SHP77 (cell line): ENCODE measurements at places on chromosomes 2 and 18.

DNA sequence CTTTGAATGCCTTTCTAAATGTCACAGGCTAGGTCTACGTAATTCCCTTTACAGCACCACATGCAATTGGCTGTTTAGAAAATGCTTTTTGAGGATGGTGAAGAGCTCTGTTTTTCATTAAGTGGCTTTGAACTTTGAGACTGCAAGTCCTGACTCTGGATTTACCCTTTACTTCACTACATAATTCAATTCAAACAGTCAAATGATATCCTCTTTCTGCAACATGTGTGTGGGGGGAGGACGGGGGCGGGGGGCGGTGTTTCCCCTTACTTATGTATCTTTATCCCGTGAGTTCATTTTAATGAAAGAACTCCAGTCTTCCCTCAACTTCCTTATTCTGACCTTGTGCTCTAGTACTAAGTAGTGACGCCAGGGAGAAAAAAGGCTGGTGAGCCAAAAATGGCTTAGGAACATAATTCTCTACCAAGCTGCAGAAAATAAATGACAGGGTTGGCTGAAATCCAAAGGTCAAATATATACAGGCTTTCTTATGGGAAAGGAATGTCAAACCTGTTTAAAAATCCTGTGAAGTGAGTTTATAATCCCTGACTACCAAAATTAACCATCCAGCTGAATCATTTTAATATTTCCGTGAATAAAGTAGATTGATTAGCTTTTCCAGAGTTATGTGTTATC is 119.6 kb downstream of the SLC8A1 start:
- no peak for DNase-seq

- no peak for DNase-seq
Measured at GRCh38 chr2:47006374-47007222, 91.0 kb upstream of the MCFD2 start.

DNA sequence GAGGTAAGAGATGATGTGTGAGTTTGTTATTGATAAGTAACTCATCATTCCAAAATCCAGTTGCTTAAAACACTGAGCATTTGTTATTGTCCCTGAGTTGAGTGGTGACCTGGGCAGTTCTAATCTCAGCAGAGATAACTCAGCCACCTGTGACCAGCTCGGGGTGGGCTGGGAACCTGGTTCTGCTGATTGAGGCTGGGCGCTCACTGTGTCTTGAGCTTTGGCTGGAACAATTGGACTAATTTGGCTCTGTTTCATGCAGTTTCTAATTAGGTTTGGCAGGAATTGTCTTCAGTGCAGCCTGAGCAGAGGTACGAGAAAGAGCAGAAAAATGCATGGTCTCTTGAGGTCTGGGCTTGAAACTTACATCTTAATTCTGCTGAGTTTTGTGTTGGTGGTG is 144.7 kb downstream of the RNF144A start:
- DNase-seq, result no peak

DNA sequence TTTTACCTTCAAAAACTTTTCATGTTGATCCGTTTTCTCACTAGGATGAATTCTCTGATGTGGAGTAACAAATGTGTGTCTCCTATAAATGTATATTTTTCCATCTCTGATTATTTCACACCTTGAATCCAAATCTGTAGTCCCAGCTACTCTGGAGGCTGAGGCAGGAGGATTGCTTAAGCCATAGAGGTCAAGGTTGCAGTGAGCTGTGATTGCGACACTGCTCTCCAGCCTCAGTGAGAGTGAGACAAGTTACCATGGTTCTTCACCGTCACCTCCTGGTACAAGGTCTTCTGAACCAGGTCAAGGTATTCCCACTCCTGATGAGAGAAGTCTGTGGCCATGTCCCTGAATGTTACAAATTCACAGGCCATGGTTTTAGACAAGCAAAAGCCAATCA is 15.1 kb downstream of the GMCL1 start:
- no peak for DNase-seq

DNA sequence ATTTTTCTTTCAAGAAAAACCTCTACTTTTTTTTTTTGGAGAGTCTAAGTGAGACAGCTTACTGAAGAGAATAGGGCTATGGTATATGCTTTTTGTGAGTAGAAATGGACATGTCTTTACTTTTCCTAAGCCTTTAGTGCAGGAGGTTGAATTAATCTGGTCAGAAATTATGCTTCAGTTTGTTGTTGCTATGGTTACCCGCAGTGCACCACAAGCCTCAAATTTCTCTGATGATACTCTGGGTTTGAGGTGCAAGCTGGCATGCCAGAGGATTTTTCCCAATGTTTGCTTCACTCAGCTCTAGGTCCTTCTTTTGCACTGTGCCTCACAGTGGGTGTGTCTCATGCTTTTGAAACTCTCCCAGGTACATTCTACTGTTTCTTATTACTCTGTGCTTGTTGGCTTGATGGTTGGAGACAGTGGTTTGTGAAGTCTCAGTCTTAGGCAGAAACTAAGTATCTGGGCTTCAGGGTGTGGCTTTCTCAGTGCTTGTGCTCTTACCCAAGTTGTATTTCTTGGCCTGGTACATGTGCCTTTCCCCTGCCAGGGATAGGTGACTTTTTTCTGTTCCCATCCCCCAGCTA is 278.3 kb downstream of the RBM43 start:
- no peak for DNase-seq

GRCh38 chr2:191951376-191951775 is 104.5 kb upstream of the CAVIN2 start:
- no peak for DNase-seq

DNA sequence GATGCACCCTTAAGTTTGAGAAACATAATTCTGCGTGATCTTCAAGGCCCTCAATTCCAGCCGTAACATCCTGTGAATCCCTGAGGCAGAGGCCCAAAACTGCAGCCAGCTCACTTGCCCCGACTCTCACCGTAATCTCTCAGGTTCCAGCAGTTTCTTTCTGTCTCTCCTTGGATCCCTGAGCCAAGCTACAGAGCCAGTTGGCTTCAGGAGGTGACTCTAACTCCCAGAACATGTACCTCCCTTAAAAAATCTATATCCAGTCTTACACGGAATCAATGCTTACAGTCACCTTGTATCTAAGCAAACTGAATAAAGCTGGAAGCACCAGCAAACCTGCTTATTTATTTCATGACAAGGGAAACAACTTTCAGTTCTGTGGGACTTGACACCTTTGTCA is 300.4 kb downstream of the SETBP1 start:
- DNase-seq, result no peak

DNA sequence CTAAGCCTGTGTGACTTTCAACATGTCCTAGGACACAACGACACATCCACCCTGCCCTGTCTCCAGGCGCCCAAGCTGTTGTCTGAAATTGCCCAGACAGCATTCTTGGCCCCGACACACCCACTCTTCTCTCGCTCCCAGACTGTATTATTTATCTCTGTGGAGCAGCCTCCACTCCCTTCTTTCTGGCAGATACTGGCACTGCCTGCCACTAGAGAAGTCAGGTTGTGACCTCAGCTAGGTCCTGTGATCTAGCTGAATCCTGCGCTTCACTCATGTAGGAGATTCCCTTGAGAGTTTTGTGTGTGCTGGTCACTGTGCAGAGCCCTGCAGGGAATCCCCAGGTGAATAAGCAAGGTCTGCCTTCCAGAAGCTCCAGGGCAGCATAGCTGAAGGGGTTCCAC is 77.1 kb upstream of the TNP1 start:
- DNase-seq, result no peak

DNA sequence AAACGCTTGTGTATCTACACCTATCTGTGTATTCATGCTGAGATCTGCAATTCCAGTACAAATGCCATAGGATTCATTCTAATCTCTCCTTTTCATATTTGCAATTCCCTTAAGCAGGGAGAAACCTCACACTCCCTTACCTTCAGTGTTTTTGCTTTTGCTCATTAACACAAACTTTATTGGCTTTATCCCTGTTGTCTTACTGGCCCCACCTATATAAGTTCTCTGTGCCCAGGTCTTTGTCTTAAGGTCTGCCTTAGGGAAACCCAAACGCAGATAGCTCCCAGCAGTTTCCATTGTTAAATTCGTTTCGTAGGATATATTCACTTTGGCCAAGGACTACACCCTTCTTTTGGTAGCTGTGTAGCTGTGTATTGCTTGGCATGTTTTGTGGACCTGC is 4.0 kb upstream of the SNORC start:
- DNase-seq, result no peak

- DNase-seq, result no peak
Measured at GRCh38 chr2:49901202-49902065, 747.1 kb upstream of the FSHR start.

DNA sequence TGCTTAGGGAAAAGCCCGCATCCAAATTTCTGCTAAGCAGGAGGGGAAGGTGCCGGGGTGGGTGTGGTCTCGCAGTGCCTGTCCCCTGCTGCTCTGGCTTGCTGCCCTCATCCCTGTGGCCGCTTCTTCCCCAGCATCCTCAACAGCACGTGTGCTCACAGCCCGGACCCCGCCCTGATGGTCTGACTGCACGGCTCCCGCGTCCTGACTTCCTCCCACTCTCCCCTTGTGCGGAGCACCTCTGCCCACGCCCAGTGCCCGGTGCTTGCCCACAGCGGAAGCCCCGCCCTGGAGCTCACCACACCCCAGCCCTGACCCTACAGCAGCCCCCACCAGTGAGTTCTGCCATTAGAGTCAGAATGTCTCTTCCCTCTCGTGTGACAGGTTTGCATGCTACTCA is 277.9 kb downstream of the NDUFA10 start:
- DNase-seq, result no peak

- DNase-seq, result no peak
Measured at GRCh38 chr18:40874233-40874632, 1080.8 kb upstream of the PIK3C3 start.

DNA sequence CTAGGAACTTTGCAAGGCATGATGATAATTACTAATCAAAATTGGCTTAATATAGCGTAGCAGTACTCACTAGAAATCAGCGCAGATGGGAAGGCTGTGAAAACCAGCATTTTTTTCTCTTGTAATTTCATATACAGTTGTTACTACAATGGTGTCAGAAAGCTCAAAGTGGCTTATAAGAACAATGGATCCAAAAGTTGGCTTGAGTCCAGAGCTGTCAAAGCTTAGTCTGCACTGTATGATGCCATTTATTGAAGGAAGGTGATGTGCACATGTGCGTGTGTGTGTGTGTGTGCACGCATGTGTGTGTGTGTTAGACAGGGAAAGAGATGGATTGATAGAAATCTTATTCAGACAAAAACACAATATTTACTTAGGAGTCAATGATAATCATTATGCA is 341.3 kb downstream of the TGIF1 start:
- DNase-seq, result no peak

GRCh38 chr2:234752966-234753365 is 198.9 kb upstream of the SH3BP4 start:
- no peak for DNase-seq

- peak; percentile 58 for DNase-seq
Measured at GRCh38 chr2:3805201-3805939, 102.0 kb downstream of the DCDC2C start.

DNA sequence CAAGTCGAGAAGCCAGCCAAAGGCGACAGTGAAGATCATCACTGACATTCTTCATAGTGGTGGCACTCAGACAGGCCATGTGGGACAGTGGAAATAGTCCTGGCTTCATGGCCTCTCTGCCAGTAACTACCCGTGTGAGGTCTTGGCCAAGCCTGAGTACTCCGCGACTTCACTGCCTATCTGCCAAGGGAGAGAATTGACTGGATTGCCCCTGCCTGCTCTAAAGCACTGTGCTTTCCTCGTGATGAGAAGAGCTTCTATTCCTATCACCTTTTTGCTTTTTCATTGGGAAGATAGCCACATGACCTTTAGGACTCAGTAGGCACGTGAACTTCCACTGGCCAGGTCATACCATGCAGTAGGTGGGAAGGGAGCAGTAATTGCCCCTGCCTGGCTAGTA is 239.3 kb downstream of the HAUS1 start:
- no peak for DNase-seq

- no peak for DNase-seq
Measured at GRCh38 chr2:46825939-46826568, 89.6 kb downstream of the MCFD2 start.

- no peak for DNase-seq
Measured at GRCh38 chr18:2963048-2963447, 49.9 kb downstream of the LPIN2 start.

DNA sequence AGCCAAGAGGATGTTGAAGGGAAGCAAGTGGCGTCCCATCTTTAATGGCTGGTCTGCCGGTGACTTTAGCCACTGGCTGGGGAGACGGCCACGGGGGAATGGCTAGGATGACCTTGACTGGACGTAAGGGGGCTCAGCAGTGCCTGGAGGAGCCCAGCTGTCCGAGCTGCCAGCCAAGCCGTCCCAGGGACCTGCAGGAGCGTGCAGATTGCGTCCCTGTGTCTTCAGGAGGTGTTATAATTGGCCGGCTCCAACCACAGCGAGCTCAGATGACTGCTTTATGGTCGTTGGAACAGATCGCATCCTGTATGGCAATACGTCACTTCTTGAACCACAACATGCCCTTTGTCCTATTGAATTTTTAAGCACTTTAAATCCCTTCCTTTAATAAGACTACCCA is 204.6 kb downstream of the EIPR1 start:
- no peak for DNase-seq

GRCh38 chr2:153408710-153409385 is 69.7 kb downstream of the RPRM start:
- no peak for DNase-seq

DNA sequence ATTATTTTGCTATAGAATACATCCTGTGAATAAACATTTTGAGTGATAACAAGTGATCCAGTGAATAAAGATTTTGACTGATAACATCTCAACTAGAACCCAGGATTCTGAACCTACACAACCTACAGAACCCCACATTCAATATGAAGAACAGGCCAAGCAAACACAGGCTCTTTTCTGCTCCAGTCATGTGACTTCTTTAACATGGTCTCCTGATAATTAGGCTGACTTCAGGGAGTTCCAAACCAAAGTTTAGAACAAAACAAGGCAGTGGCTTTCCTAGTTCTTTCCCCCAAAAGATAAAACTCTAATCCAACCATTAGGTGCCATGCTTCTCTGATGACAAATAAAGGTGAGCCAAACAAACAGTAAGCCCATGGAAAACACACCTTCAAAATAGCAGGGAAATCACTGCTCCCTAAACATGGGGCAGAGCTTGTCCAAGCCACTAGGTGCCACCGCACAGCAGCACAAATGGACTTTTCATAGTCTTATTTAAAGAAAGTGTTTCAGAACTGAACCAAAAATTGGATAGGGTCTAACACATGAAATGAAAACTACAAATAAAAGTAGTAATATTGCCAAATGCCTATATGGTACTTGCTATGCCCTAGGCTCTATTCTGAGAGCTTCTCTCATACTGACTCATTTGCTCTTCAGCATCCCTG is 95.3 kb downstream of the EVA1A start:
- DNase-seq, result no peak

GRCh38 chr2:209772290-209772685 is 656 bp downstream of the UNC80 start:
- peak; percentile 70 for DNase-seq

DNA sequence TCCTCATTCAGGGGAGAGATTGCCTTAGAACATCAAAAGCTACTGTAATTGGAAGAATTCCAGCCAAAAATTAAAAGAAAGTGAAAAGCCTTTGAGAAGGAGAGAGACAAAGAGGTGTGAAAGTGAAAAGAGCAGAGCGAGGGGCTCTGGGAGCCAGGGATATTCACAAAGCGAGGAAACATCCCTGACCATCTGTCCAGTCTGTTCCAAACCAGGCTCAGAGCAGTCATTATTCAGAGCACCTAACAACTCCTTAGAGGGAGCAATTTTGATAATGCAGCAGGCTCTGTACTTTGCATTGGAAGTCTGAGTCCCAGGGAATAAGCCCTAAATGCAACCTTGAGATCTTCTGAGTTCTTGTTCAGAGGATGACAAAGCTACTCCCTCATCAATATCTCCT is 119.1 kb upstream of the LYPD1 start:
- DNase-seq, result no peak
